Activated CD4-positive, CD25-positive, alpha-beta regulatory T cell (primary cell): ENCODE measurements at places on chromosomes 11 and 22.

DNA sequence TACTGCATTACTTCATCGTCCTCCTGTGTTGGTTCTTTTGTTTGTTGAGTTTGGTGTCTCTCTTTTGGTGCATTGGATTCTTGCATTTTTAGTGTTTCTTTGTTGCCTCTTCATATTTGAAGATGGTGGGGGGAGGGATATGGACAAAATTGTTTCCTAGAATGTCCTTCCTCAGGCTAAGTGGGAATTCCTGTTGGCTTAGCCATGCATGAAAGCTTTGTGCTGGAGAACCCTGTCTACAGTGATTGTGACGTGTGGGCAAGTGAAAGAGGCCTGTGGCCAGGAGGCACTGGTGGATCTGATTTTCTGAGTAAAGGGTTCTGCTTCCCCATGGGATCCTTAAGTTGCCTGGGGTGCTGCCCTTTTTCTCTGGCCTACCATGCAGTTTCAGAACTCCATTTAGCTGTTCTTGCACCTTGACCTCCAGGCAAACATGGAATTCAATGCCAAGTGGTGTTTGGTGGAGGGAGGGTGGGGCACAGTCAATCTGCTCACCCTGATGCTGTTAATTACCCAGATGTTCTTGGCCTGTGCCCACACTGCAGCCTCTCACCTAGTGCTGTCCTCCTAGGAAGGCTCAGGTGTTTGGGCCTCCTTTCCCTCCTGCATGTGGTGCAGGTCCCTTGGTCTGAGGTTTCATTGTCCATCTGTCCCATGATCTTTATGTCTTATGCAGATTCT lies 46.3 kb upstream of the SLC22A12 start:
- DNase-seq = no peak

- DNase-seq = no peak
These were observed 4.5 kb downstream of the RNF121 start for GRCh38 chr11:71933141-71933933.

- no peak for DNase-seq
These were observed 36.5 kb upstream of the MICAL2 start for GRCh38 chr11:12073886-12074285.

DNA sequence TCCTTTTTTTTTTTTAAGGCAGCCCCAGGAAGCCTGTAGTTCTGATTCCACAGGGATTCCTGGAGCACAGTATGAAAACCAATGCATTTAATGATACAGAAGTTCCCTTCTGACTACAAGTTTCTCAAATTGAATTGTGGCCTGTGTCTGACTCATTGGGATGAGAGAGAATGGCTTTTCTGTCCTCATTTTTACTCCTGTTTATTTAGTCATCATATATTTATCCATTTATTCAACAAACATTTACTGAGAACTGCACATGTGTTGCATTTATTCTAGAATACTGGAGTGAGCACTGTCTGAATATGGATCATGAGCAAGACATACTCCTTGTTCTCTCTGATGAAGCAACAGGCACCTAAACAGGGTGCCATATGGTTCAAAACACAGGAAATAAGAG lies 231.2 kb downstream of the NTM start:
- no peak for DNase-seq

- DNase-seq = no peak
These were observed 21.8 kb upstream of the YWHAH start for GRCh38 chr22:31922534-31922933.

- no peak for DNase-seq
These were observed 12.4 kb upstream of the MTMR3 start for GRCh38 chr22:29870574-29870973.

DNA sequence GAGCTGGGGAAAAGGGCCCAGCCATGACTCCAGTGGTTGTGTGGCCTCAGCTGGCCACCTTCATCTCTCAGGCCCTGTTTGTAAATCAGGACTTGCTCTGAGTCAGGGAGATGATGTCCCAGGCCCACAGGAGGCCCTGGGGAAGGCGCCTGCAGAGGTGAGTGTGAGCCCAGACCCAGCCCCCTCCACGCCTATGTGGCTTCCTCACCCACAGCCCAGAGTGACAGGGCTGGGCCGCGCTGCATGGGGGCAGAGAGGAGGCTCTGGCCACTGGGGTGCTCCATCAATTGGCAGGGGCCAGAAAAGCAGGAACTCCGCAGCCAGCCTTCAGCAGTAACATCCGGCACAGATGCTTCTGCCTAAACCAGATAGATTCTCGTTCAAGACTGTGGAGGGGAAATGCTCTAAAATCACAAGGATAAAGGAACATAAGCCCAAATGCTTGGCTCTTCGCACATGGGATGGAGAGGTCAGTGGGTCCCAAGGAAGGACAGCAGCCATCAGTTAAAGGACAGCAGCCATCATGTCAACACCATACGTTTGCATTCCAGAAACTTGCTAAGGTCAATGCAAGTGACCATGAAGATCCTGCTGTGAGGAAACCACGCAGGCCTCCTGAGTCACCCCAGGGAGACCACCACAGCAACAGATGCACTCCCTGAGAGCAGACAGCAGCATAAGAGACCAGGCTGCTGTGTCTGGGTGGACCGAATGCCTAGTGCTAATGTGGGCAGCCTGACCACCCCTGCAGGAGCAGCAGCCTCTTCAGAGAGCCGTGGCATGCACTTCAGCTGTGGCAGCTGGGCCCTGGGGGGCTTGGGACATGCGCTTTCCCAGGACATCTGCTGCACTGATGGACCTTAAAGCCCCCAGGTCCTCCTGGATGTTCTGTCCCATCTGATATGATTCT lies 28.3 kb downstream of the OSBPL5 start:
- DNase-seq = no peak

DNA sequence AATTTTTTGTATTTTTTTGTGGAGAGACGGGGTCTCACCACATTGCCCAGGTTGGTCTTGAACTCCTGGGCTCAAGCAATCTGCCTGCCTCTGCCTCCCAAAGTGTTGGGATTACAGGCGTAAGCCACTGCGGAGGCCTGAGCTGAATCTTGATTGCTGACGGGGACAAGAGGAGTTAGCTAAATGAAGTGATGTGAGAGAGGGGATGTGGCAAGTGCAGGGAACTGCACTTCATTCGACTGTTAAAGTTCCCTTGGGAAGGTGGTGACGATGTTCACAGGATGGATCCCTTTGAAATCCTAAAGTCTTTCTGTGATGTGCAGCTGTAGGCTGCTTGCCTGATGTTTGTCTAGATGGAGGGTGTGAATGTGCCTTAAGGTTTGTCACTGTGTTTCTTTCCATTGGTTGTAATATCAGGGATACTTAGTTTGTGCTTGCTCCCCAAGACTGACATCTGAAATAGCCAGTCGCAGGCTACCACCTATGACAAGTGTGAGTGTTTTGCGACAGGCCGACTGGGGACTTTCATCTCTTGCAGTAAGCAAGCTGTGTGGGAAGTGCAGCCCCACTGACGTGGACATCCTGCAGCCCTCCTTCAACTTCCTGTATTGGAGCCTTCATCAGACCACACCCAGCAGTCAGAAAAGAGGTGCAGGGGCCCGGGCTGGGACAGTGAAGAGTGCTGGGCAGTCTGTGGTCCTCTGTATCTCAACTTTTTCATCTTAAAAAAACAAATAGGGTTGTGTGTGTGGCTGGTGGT lies 19.6 kb upstream of the CCDC134 start:
- peak; percentile 57 for DNase-seq

DNA sequence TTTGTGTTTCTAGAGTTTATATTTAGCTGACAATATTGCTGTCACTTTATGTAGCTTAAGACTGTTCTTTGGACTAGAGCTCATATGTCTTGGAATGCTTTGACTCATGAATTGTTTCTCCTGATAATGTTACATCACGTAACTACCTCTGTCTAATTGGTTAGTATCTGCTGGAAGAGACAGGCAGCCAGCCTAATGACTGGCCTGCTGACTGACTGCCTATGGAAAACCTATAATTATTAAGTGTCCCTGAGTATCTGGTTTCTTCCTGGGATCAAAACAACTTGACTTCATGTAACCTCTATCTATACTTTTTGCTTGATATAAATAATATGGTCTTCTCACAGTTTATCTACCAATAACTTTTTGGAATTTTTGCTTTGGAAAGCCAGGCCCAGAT lies 9.4 kb downstream of the SOX6 start:
- no peak for DNase-seq

DNA sequence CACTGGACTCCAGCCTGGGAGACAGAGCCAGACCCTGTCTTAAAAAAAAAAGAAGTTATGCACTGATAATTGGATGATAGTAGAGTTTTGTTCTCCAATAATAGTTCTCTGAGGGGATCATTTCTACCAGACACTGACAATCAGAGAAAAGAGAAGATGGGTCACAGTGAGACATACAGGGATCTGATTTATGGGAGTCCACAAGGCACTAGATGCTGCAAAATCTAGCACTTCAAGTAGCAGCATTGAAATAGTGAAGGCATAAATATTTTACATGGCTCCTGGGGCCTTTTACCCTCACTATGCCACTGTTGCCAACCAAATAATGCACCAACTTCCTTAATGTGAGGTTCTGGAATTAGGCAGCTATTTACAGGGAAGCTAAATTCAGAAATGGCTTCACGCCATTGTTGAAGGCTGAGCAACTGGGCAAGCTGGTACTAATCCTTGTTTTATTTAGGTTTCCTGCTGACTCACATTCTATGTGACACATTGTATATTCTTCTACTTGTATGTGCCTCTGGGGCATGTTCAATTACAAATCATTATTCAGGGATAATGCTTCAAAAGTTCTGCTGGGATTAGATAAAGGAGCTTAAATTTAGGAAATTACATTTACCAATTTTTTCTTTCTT lies 38.2 kb upstream of the ABTB2 start:
- DNase-seq = no peak

DNA sequence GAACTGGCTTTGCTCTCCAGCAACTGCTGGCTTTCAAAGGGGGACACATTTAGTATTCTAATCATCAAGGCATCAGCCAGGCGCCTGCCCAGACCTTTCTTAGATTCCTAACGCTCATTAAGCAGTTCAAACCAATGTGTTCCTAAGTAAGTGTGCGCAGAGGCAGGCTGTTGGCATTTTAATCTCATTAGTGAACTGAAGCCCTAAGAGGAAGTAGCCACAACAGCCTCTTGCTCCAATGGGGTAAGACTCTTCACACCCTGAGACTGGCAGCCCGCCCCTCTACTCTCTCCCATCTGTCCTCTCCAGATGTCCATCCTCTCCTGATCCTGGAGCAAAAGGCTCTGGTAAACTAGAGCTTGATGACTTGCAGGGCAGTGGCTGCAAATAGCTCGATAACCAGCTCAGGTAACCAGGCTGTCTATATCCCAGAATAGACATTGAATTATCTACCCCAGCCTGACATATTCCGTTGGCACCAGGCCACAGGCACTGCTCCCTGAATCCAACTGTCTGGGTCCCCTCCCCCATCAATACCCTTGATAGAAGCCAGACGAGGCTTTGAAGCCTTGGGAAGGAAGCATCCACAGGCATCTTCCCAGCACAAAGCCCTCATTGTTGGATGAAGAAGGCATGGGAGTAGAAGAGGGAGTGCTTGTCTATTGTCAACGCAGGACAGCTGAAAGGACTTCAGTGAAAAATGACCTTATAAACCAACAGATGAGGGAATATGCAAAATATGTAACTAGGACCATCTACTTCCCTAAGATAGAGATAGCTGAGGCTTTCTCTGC lies 321.1 kb downstream of the TENM4 start:
- no peak for DNase-seq

GRCh38 chr11:36304351-36304750 lies 8.3 kb downstream of the PRR5L start:
- no peak for DNase-seq

GRCh38 chr11:103295704-103296103 lies 186.5 kb downstream of the DYNC2H1 start:
- DNase-seq = no peak

DNA sequence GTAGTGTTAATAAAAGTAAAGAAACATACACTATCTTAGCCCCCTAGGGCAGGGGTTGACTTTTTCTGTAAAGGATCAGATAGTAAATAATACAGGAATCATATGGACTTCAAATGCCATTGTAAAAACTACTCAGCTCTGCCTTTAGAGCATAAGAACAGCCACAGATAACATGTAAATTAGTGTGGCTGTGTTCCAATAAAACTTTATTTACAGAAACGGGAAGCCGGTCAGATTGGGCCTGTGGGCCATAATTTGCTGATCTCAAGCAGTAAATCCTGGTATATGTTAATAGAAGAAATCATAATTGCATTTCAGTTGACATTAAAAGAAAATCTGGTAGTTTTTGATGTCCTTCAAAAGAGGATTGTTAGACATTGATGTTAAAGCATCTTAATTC lies 76.5 kb downstream of the ZC3H12C start:
- DNase-seq = no peak

- DNase-seq = no peak
These were observed 251.8 kb downstream of the TENM4 start for GRCh38 chr11:79189055-79189454.

GRCh38 chr11:67071420-67072284 lies 15.0 kb downstream of the RHOD start:
- peak; percentile 50 for DNase-seq

GRCh38 chr11:19447150-19447566 lies 206.4 kb upstream of the E2F8 start:
- DNase-seq = no peak

DNA sequence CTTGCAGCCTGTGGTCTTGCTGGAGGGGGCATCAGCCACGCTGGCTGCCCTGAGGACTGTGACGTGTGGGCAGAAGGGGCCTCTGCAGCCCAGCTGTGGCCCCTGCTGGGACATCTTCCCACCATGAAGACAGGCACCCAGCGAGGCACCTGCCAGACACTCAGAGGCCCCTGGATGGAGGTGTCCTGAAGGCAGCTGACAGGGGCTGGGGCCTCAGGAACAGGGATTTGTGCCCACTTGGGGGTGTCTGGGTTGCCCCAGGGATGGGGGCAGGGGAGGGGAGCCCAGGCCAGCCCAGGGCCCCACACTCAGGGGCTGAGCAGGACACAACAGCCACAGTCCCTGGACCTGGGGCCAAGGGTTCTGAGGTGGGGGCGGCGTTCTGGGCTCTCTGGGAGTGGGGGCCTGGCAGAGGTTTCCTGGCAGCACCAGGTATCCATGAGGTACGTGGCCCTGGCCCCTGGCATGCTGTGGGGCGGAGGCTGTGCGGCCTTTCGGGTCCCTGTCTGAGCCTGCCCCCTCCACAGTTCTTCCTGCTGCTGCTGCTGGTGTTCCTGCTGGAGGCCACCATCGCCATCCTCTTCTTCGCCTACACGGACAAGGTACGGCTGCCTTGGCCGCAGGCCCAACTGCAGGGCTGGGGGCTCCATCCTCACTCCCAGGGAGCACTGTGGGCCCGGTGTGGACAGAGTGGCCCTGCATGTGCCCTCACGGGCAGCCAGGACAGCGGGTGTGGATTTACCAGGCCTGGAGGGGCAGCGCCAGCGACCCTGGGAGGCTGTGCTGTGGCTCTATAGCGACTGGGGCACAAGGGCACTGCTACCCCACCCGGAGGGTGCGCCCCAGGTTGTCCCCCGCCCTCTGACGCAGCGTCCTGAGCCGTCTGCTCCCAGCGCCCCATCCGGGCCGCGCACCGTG lies 21.5 kb downstream of the TSPAN4 start:
- no peak for DNase-seq
